Stimulated activated CD8-positive, alpha-beta memory T cell treated with anti-CD3 and anti-CD28 coated beads, Interleukin-7, amount 100 ng/mL, for 1 hour (primary cell): ENCODE measurements at places on chromosomes 11 and 22.

DNA sequence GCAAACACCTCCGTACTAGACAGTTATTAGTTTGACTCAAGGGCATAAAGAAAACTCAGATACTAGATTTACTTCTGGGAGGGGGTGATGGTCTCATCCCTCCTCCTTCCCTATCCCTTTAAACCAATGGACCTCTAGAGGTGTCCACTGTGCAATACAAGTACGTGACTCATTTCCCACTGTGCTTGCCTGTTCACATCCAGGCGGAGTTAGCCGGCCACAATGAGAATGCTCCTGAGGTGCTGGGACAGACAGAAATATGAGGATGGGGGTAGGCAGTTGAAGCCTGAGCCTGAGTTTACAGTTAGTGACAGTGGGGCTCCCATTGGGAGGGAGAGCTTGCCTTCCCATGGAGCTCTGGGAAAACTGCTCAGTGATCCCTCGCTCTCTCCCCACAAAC, 8.4 kb upstream of the PMM1 start:
- no peak for DNase-seq

GRCh38 chr11:81098471-81098870, 1635.2 kb downstream of the FAM181B start:
- DNase-seq: no peak

GRCh38 chr11:79220171-79220570, 220.7 kb downstream of the TENM4 start:
- no peak for DNase-seq

DNA sequence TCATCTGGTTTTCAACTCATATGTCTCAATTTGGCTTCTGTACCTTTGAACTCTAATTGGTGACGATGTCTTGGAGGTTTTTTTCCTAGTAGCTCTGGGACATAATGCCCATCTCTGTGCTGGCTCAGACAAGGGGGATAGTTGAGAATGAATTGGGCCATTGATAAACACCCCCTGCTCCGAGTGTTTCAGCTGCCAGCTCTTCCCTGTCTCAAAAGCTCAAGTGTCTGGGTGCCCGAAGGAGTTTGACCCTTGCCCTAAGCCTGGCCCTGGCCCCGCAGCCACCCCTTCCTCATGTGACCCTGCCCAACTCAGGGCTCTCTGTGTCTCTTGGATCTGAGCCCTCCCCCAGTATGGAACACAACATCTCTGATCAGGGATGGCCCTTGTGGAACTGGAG, 3.0 kb downstream of the INSC start:
- no peak for DNase-seq

DNA sequence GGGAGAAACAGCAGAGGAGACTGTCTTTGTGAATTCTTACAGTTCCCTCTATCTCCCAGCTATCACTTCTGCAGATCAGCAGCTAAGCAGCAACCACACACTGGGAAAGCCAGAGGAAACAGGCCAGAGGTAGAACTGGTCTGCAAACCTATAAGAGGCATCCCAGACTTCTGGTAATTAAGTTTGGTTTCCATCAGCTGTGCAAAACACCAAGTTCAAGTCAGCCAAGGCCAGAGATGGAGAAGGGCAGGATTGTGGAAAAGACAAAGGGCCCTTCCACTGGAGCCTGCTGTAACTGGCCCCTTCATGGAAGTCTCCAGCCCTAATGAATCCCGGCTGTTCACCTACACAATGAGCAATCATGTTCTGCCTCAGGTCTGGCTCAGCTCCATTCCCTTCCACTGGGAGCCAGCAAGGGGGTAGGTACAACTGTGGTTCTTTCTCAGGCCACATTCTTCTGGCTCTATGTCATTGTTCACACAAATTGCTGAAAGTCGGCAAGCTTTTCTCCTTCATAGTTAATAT, 4.6 kb upstream of the PAMR1 start:
- no peak for DNase-seq

GRCh38 chr11:67255353-67255752, 10.9 kb upstream of the GRK2 start:
- DNase-seq: no peak

GRCh38 chr11:30789270-30789669, 203.1 kb upstream of the MPPED2 start:
- no peak for DNase-seq

- DNase-seq: peak; percentile 24
These were observed at the start of gene ADM2 for GRCh38 chr22:50481440-50482106. TSS of gene ADM2 (plus strand) at chr22:50481543. CDS start at chr22:50481848, 305 bp downstream.
